ENCODE measurements at places on chromosomes 4 and X.

DNA sequence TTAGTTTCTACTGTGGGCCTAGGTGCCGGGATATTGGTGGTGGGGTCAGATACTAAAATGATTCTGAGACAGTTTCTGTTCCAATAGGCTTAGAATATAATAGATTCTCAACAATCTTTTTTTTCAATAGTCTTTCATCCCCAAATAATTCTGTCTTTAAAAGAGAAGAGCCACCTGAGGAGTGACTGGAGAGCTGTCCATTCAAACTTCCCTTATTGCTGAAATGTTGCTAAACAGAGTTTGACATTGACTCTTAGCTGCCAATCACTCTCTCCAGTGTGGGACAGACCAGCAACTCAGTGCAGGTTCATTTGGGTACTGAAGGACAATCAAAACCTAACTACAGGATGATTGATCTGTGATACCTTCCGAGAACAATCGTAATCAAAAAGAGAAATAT, 12.4 kb upstream of the ADH7 start:
- no peak for DNase-seq

- no peak for DNase-seq
These were observed 78.4 kb downstream of the FAM9B start for GRCh38 chrX:8955511-8955910.

- no peak for DNase-seq
These were observed 6.0 kb downstream of the PDLIM5 start for GRCh38 chr4:94457692-94458106.

DNA sequence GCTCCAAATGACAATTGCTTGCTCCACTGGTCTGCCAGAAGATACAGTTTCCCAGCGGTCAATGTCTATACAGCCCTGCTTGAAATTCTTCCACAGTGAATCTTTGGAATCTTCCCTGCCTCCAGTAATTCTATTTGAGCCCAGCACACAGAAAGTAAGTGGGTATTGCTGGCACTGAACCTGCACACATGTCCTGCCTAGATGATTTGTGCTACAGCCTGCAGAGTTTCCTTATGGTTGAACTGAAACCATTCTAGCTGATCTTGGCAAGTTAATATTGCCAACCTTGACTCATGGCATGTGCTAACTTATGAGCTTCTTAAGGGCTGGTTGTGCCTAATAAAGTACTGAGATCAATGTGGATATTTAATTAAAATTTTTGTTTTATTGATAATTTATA, 553.8 kb upstream of the GNPDA2 start:
- no peak for DNase-seq

DNA sequence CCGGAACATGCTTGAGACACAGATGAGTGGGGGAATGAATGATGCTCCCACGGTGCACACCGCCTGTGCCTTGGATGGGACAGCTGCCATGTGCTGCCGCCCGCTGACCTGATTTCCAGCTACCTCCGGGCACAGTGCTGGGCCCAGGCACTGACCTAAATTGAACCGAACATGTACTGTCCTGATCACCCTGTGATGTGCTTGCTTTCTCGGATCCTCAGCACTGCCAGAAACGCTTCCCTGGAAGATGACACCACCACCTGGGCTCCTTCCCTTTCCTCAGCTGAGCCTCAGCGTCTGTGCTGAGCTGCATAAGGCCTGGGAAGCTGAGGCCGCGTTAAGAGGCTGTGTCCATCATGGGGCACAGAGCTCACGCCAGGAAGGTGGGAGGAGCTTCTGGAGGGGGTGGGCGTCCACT, 39.3 kb upstream of the MXD4 start:
- no peak for DNase-seq

DNA sequence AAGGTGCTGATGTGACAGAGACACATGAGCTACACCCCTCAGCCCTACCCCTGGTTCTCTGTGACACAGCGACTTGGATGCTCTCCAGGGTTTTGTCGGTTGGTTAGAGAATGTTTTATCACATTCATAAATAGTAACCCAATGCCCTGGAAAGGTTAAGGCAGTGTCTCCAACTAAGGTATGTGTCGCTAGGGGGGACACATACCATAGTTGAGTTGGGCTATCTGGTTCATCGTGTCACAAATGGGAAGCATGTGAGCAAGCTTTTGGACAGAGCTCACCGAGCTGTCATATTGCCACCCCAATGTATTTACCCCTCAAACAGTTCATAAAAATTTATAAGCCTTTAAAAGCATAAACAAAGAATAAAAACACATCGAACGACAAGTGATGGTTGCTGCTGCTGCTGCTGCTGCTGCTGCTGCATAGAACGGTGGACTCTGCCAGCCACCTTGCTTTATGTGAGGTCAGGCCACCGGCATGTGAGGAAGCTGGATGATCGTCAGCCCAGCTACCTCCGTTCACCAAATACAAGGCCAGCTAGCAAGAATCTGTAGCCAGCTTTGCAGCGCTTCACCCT, 55.9 kb downstream of the STOX2 start:
- no peak for DNase-seq

DNA sequence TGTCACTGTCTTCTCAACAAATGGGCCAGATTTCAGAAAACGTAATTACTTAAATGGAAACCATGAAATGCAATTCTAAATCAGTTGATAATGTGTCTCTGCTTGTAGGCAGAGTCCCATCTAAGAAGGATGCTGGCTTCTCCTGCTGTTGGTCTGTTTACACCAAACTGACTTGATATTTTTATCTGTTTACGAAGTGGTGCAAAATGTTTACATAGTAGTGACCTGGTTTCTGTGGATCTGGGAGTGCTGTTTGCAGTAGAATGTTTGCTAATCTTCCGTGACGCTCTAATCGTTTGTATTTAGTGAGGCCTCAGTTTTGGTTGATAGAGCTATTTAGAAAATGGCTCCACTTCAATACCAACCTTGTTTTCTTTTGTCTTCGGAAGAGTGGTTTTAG, 213.5 kb downstream of the VEGFC start:
- no peak for DNase-seq

GRCh38 chrX:16033331-16033730, 90.0 kb upstream of the GRPR start:
- DNase-seq, result no peak

DNA sequence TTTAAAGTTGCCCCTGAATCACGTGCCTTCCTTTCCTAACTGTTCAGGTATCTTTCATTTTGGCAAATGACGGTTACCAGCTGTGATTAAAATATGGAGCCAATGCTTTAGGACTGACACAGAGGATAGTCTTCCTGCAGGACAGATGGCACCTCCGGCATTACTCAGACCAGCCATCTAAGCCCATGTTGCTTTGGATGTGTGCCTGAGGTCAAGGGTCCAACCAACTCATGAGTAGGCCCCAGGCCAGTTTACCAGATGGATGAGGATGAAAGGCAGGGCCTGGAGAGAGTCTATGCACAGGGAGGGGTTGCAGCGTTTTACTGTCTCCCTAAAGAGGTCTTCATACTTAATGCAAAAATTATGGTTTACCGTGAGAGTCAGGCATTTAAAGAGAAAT, 174.0 kb upstream of the GATB start:
- DNase-seq, result no peak

- DNase-seq, result no peak
These were observed 738.6 kb downstream of the PCDH7 start for GRCh38 chr4:31458813-31459212.

DNA sequence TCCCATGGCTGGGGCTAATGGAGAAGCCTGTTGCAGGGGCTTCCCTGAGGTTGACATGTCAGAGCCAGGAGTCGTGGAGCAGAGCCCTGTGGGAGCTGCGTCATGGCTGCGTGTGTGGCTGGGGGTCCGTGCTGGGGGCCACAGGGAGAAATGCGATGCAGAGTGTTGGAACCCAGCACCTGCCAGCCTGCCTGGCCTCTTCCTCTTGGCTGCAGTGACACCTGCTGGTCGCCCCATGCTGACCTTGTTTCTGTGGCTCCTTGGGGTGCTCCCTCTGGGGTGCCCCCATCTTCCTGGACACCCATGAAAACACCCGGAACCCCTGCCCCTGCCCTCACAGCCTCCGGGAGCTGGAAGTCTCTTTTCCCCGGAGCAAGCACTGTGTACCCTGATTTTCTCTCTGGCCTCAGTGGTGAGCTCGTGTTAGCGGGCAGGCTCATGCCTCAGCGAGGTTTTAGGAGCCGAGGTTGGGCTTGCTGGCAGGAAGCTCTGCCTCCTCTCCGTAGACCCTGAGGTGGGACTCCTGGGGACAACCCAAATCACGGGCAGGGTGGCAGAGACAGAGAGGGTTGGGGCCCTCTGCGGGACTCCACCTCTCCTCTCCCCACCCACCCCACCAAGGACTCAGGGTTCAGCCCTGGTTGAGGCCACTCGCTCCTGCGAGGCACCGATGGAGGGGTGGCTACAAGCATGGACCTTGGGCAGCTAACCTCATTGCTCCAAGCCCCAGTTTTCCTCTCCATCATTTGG, 103.7 kb downstream of the SORCS2 start:
- no peak for DNase-seq

GRCh38 chr4:123631786-123632692, 235.4 kb downstream of the SPRY1 start:
- DNase-seq, result no peak

DNA sequence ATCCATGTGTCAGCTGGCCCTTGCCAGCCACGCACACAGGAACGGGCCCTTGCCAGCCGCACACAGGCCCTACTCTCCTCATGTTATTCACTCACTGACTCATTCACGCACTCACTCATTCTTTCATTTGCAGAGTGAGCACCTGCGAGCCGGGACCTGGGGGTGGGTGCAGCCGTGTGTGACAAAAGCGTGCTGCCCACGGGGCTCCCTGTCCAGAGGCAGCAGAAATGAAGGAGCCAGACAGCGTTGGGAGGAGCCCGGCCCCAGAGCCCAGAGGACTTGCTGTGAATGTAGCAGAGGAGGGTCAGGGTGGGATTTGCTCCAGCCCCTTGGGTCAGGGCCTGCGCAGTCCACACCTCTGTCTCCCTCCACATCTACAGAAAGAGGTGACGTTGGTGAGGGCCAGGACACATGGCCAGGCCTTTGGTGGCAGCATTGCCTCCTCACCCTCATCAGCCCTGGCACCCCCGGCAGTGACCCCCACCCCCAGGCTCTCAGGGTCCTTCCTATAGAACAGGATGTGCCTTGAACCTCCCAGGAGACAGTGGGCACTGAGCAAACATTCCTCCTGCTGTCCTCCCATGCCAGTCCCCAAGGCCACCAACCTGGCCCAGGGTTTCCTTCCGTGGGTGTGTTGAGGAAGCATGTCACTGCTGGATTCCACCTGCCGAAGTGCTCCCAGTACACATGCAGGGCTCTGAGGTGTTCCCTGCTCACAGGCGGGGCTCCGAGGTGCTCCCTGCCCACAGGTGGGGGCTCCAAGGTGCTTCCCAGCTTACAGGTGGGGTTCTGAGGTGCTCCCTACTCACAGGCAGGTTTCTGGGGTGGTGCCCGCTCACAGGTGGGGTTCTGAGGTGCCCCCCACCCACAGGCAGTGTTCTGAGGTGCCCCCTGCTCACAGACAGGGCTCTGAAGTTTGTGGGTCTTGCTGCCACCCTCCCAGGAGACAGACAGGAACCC, 105.7 kb downstream of the HMX1 start:
- DNase-seq, result no peak

DNA sequence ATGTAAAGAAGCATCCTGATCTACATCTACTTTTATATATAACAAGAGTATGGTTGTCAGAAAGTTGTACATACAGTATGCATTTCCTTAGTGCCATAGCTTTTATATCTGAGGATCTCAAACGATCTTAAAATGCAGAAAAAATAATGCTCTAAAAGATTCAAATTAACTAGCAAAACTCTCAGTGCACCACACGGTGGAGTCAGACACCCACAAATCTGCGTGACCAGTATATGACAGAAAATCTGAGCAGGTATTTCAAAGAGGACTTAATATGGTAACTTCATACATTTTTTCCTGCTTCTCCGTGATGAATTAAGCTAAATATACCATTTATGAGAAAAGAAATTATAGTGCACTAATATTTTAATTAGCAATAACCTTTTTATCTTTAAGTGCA, 803.0 kb downstream of the DMD start:
- no peak for DNase-seq

DNA sequence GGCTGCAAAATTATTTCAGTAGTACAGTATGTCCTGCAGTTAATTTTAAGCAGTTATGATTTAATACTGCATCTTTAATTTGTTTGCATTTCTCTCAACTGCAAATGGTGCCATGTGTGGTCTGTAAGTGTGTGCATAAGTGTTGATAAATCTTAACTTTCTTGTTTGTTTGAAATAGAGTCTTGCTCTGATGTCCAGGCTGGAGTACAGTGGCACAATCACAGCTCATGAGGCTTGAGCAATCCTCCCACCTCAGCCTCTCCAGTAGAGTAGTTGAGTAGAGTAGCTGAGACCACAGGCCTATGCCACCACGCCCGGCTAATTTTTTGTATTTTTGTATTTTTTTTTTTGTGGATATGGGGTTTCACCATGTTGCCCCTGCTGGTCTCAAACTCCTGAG, 322.5 kb upstream of the NR3C2 start:
- DNase-seq, result no peak

- no peak for DNase-seq
These were observed 8.4 kb upstream of the SH3RF1 start for GRCh38 chr4:169279108-169279507.

GRCh38 chr4:108149588-108150380, 18.9 kb downstream of the LEF1 start:
- DNase-seq, result no peak

- DNase-seq, result no peak
These were observed 118.8 kb downstream of the FAM13A start for GRCh38 chr4:88938138-88938537.

- no peak for DNase-seq
These were observed 599.9 kb downstream of the IL15 start for GRCh38 chr4:142236268-142236667.

DNA sequence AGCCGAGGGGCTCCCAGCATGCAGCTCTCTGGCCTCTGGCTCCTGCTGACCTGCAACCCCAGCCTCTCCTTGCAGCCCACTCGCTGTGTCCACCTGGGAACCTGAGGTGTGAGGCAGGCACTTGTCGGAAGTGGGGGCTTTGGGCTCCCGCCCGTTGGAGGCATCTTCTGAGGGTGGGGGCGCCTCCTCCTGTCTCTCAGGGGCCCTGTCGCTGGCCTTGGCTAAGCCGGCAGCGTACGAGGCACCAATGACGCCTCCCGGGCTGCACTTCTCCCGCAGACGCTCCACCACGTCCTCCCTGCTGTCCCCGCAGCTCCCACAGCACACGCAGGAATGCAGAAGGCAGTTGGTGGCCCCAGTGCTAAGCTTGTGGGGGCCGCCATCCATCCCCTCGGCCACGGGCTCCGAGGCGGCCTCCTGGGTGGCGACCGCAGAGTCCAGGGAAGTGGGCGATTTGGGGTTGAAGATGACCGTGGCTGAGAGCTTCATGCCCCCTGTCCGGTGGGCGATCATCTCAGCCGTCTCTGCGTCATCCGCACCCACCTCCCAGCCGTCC, 42.5 kb upstream of the MXD4 start:
- DNase-seq, result no peak

GRCh38 chr4:109690690-109691410, 12.4 kb downstream of the CASP6 start:
- DNase-seq, result no peak

- DNase-seq, result no peak
These were observed 1220.5 kb downstream of the PCDH18 start for GRCh38 chr4:136311774-136312173.

- no peak for DNase-seq
These were observed 53.3 kb downstream of the WDFY3 start for GRCh38 chr4:84913176-84913575.

All from stimulated activated CD8-positive, alpha-beta memory T cell treated with anti-CD3 and anti-CD28 coated beads, Interleukin-7, amount 100 ng/mL, for 1 hour (primary cell).